ENCODE measurements at places on chromosomes 11 and 22.

DNA sequence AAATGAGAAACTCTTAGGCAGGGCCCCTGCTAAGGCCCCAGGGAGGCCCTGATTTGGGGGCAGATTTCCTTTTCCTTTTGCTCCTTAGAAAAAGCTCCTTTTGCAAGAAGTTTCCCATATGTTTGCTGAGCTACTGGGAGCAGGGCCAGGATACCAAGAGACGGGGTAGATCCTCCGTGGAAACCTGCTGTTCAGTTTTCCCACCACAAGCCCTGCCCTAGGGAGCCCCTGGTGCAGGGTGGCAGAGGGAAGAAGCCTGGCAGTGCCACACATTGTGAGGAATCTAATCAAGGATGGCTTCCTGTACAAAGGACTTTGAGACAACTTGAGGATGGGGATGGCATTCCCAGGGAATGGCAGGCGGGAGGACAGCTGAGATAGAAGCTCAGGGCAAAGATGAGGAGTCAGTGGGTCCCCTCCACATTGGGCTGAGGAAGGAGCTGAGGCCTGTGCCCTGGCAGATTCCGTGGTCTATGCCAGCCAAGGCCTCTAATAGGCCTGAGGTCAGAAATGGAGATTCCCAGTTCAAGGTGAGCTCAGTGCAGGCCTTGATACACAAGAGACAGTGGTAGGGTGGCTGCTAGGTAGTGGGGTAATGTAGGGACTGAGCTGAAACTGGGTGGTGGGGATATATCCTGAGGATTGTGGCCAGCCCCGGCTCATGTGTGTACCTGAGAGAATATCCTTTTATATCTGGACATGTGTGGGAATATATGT lies 15.0 kb downstream of the TUB start:
- no peak for DNase-seq

DNA sequence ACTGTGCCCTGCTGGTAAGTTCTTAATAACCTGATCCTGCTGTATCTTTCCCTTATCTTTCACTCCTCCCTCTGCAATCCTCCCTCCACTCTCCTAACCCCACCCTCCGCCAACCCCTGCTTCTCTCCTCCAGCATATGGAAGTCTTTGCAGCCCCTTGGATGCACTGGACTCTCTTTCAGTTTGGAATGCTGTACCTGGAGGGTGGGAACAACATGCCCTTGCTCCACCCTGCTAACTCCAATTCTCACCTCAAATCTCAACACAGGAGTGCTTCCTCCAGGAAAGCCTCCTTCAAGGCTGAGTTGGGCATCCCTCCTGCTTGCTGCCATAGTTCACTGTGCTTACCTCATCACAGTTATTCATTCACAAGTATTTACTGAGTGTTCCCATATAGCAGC lies 52.8 kb upstream of the LDLRAD3 start:
- no peak for DNase-seq

GRCh38 chr11:128660947-128661346 lies 32.9 kb upstream of the FLI1 start:
- no peak for DNase-seq

DNA sequence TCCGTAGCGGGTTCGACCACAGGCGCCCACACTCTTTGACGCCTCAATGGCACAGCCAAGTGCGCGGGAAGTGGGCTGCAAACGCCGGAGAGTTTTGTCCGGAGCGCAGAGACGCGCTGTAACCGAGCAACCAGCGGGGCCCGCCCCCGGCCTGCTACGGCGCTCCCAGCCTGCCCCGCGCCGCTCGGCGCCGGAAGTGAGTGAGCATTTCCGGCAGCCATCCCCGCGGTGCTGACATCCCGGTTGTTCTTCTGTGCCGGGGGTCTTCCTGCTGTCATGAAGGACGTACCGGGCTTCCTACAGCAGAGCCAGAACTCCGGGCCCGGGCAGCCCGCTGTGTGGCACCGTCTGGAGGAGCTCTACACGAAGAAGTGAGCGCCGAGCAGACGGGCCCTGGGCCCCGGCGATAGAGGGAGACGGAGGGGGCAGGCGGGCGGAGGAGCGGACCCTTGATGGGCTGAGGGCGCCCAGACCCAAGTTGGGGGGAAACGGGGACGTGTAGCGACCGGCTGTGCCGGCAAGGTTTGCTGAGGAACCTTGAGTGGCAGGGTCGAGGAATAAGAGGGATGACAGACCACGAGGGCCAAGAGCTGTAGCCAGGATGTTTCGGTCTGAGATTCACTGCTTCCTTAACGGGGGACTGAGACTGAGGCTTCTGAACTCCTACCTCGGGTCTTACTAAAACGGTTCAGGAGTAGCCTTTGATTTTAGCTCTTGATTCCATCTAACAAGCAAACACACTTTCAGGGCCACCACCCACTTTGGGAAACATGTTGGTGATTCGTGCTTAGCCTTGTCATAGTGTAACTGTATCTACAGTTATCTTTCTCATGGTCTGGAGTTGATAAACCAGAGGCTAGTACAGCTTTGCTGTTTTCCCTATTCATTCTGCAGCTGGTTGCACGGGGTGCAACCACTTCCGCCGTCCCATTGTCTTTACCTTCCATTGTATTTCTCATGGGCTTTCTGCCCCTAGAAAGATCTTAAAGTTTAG lies at the start of gene PSMD13:
Gene PSMD13 (plus strand): TSS at position 203 of the 994 bp plus-strand sequence. CDS start 74 bp downstream, at position 277.
- DNase-seq, result peak; percentile 89

DNA sequence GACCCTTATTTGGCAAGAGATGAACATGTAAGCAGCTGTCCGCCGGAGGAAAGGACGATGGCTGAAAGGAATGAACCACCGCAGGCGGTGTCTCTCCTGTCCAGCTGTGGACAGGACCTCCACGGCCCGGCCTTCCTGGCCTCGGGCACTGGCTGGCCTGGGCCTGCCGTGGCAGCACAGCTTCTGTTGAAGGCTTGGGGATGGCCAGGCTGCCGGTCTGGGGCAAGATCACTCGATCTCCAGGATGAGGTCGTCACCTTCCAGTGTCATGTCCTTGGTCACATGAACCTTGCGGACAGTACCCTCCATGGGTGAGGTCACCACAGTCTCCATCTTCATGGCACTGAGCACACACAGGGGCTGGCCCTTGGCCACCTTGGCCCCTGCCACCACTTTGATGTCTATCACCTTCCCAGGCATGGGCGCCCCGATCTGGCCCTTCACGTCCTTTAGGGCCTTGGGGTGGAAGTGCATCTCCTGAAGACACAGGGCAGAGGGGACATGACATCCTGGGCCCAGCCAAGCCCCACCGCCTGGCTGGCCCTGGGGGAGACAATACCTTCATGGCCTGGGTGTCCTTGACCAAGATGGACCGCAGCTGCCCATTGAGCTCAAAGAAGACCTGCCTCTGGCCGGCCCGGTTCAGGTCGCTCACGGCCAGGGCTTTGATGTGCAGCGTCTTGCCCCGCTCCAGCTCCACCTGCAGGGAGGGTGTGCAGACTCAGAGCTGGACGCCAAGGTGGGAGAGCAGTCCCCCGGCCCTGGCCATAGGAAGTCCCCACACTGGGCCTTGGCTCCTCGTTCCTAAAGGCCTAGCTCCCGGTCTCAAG lies 5.6 kb downstream of the RCE1 start:
- DNase-seq, result no peak

DNA sequence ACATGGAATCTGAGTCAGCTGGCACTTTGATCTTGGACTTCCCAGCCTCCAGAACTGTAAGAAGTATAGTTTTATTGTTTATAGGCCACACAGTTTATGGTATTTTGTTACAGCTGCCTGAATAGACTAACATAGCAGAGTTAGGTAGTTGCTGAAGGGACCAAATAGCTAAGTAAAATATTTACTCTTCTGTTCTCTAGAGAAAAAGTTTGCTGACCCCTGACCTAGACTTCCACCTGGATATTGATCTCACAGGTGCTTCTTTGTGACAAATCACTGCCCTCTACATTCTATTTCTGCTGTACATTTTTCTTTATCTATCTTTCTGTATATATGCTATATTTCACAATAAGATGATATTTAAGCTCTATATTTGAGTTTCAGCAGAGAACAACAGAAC lies 212.5 kb downstream of the CSNK2A3 start:
- no peak for DNase-seq

- no peak for DNase-seq
Observed at GRCh38 chr11:35553021-35553420, 27.6 kb upstream of the PAMR1 start.

DNA sequence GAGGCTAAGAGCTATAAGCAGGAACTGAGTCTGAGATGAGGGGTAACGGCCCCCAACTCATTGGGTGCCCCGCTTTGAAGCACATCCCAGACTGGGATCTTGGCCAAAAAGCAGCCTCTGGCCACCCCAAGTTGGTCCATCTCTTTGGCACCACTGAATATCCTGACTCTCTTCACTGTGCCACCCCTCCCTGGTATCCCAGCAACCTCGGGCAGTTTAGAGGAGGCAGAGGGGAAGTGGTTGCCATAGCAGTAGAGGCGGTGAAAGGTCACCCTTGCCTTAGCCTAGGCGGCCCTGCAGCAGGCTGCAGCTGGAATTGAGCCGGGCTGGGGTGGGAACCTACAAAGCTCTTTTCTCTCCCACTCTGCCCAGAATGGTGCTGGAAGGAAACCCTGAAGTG lies 1.1 kb downstream of the PELI3 start:
- DNase-seq, result peak; percentile 37

DNA sequence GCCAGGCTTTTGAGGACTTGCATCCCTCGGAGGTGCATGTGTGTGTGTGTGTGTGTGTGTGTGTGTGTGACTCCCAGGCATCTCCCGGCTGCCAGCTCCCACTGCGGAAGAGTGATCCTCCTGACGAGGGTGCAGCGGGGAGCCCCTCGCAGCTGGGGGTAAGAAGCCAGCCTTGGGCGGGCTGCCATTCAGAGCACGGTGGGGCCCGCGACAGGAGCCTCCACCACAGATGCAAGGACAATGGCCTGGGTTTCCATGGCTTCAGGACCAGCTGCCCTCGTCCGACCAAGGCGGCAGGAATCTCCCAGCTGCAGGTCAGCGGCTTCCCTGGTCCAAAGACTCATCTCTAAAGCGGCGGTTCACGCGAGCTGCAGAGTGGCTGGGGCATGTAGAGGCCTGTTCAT lies 908.5 kb downstream of the BRD1 start:
- no peak for DNase-seq
